Activated T-helper 2 cell treated with anti-CD3 and anti-CD28 coated beads, Interferon-gamma antibody, Interleukin-2, Interleukin-4, amounts not matched to agents 10 μg/mL and 5 μg/mL and 100 μg/mL, durations not matched to agents 14 hours and 24 hours and 36 hours (primary cell): ENCODE measurements at places on chromosomes 2 and 18.

- no peak for DNase-seq
These were observed 27.0 kb downstream of the TFPI start for GRCh38 chr2:187527262-187527661.

- no peak for DNase-seq
These were observed 296.2 kb upstream of the SMIM21 start for GRCh38 chr18:75723521-75724340.

- no peak for DNase-seq
These were observed 103.6 kb downstream of the DOCK10 start for GRCh38 chr2:224938651-224939182.

GRCh38 chr2:37377187-37377532 is 32.7 kb downstream of the QPCT start:
- DNase-seq, result no peak

- no peak for DNase-seq
These were observed 132.9 kb downstream of the BCL2 start for GRCh38 chr18:63186520-63187222.

DNA sequence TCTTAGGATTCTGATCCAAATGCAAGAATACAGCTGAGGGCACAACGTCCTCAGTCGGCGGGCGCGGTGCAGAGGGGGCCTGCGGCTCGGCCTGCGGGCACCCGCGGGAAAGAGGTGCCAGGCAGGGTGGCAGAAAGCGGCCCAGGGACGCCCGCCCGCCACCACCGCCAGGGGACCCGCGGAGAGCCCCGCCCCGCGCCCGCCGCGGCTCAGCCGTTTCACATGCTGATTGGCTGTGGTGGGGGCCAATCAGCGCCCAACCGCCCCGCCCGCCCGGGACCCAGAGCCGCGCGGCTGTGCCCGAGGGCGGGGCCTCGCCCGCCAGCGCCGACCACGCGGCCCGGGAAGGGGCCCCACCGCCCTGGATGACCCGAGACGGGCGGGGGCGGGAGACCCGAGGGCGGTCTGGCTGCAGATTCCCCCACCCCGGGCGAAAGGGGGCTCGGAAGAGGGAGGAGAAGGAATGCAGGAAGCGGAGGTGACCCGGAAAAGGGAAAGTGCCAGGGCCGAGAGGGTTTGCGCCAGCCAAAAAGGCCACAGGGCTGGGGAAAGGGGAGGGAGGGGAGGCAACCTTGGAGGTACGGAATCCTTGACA is 8.0 kb downstream of the IRS1 start:
- peak; percentile 86 for DNase-seq
